ENCODE measurements at places on chromosomes 3 and 15. TPM values are rescaled to one million over a fixed set of nuclear protein-coding genes. Genes with fewer than 3 reads are reported as not detected.
A peak's percentile ranks its signal among the peaks of the same experiment; 100 is the strongest.

GRCh38 chr15:74620636-74621545 lies 5.3 kb downstream of the CLK3 start:
- H3K4me1 ChIP-seq, result peaks cover 27% of the 10 kb centered on the region
- H3K27me3 ChIP-seq, result no peaks in the 10 kb centered on the region
- DNase-seq, result peak; percentile 78
- H3K27ac ChIP-seq, result no peak overlapping the region

DNA sequence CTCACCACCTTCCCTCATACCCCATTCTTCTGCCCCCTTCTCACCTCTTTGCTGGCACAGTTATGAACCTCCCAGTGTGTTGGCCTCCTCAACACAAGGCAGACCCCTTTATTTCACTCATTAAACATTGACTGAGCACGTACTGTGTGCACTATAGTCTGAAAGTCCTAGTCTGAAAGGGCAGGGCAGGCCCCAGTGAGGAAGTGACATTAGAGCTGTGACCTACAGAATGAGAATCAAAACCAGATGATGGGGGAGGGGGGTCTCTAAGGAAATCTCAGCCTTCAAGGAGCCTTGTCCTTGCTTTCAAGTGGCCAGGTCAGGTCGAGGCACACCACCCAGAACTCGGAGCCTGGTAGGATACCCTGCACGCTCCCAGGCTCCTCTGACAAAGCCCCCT lies 3.5 kb downstream of the SLC28A1 start:
- no peak overlapping the region for H3K4me3 ChIP-seq
- no peak overlapping the region for H3K27ac ChIP-seq
- no peak for DNase-seq
- H3K27me3 ChIP-seq, result no peaks in the 10 kb centered on the region
- H3K4me1 ChIP-seq, result no peaks in the 10 kb centered on the region
- H3K36me3 ChIP-seq, result no peaks in the 10 kb centered on the region

GRCh38 chr15:56528136-56528535 lies 63.2 kb upstream of the MNS1 start:
- no peaks in the 10 kb centered on the region for H3K4me1 ChIP-seq
- H3K4me3 ChIP-seq, result no peak overlapping the region

DNA sequence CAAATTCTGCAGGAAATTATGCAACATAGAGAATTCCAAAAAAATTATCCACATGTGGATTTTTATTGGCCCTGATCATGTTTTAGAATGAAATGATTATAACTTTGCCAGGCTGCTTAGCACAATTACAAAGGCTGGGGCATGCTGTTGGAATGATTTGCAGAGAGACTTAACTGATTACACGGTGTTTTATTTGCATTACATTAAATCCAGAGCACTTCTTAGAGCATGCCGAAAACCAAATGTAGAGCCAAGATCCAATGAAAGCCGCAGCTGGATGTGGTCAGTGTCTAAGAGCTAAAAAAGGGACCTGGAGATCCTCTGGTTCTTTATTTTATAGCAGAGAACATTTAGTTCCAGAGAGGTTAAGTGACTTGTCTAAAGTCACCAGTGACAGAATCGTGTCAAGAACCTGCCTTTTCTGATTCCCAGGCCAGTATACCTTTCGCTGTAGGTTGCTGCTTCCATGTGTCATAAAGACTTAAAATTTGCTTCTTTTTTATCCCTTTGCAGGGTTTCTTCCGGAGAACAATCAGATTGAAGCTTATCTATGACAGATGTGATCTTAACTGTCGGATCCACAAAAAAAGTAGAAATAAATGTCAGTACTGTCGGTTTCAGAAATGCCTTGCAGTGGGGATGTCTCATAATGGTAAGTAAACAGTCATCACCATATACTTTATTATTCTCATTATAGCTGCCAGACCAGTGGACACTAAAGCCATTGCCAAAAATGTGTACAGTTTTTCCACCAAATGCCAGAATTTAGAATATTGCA lies 92.0 kb upstream of the TSEN2 start:
- no peaks in the 10 kb centered on the region for H3K36me3 ChIP-seq
- H3K27me3 ChIP-seq, result peaks cover 3% of the 10 kb centered on the region
- no peaks in the 10 kb centered on the region for H3K4me1 ChIP-seq
- DNase-seq, result no peak
- H3K4me3 ChIP-seq, result no peak overlapping the region
- no peak overlapping the region for H3K27ac ChIP-seq

GRCh38 chr3:109257269-109257668 lies 59.0 kb downstream of the DPPA2 start:
- no peaks in the 10 kb centered on the region for H3K4me1 ChIP-seq
- no peak overlapping the region for H3K27ac ChIP-seq
- H3K36me3 ChIP-seq, result no peaks in the 10 kb centered on the region
- no peak overlapping the region for H3K4me3 ChIP-seq
- no peaks in the 10 kb centered on the region for H3K27me3 ChIP-seq

DNA sequence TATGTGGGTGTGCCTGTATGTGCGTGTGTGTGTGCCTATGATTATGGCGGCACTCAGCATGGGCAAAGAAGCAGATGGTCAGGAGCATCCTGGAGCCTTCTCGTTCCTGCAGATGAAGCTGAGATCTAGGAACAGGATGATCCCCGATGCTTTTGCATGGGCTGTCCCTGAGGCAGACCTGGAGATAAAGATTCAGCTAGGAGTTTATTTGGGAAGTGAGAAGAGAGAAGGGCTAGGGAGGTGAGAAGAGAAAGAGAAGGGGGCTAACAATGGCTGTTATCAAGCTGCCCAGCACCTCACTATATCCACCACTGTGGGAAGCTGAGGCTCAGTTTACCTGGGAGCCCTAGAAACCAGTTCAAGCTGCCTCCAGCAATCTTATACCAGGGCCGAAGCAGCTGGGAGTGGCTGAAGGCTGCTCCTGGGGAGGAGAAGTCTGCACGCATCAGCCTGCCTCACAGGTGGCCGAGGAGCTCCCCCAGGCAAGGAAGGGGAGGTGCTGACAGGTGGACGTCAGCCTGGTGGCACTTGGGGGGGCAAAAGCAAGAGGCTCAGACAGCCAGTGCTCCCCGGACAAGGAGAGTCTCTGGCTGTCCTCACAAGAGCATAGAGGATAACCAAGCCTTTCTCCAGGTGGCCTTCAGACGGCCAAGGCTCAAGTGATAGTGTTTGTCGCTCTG lies 94.0 kb upstream of the IQSEC1 start:
- H3K27ac ChIP-seq, result no peak overlapping the region
- no peak for DNase-seq
- no peaks in the 10 kb centered on the region for H3K27me3 ChIP-seq
- no peaks in the 10 kb centered on the region for H3K4me1 ChIP-seq
- no peak overlapping the region for H3K4me3 ChIP-seq

DNA sequence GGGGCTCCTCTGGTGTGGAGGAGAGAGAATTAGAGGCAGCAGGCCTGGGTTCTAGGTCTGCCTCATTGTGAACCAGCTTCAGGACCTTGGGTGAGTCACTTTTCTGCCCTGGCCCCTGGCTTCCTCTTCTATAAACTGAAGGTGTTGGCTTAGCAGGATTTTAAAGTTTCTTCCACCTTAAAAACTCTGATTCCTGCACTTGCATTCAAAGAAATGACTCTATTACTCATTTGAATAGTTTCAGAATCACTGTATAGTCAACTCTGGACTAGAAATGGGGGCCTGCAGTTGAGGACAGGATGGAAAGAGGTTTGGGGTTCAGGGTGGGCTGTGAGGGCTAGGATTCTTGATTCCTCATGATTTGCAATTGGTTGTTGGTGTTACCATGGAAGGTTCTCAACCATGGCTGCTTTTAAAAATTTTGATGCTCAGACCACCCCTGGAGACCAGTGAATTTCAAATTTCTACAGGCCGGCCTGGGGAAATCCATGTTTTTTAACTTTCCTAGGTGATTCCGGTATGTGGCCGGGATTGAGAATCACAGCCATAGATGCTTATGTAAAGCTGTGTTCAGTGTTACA lies 19.9 kb downstream of the SMAD3 start:
- peaks cover 16% of the 10 kb centered on the region for H3K36me3 ChIP-seq
- H3K4me1 ChIP-seq, result peaks cover 90% of the 10 kb centered on the region
- no peaks in the 10 kb centered on the region for H3K27me3 ChIP-seq
- DNase-seq, result no peak
- peak overlapping the region; percentile 10 for H3K27ac ChIP-seq

DNA sequence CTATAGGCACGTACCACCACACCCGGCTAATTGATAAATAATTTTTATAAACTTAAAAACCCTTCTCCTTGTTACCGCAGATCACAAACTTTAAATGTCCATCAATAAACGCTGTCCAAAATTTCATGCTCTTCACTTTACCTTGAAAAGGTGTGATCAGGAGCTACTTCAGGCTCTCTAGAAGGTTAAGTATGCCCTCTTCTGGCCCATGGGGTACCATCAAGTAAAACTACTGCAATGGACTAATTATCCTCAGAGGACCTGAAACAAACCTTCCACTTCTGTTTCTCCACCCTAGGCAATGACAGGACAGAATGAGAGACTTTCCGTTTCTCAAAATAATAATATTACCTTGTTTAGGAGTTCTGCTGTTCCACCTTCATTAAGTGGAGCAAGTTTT lies 9.2 kb downstream of the LZTFL1 start:
- H3K27ac ChIP-seq, result no peak overlapping the region
- no peak overlapping the region for H3K4me3 ChIP-seq
- DNase-seq, result peak; percentile 3
- no peaks in the 10 kb centered on the region for H3K27me3 ChIP-seq
- no peaks in the 10 kb centered on the region for H3K36me3 ChIP-seq

- H3K27me3 ChIP-seq, result no peaks in the 10 kb centered on the region
- H3K4me3 ChIP-seq, result no peak overlapping the region
- no peak overlapping the region for H3K27ac ChIP-seq
These were observed 152.6 kb downstream of the LPP start for GRCh38 chr3:188306435-188307005.

- no peaks in the 10 kb centered on the region for H3K36me3 ChIP-seq
- no peaks in the 10 kb centered on the region for H3K27me3 ChIP-seq
- no peak overlapping the region for H3K27ac ChIP-seq
- DNase-seq, result no peak
- no peaks in the 10 kb centered on the region for H3K4me1 ChIP-seq
These were observed 9.2 kb downstream of the FRMD4B start for GRCh38 chr3:69376731-69377130.

- H3K27me3 ChIP-seq, result no peaks in the 10 kb centered on the region
- no peaks in the 10 kb centered on the region for H3K36me3 ChIP-seq
These were observed 47.3 kb upstream of the CCDC80 start for GRCh38 chr3:112688085-112688769.

DNA sequence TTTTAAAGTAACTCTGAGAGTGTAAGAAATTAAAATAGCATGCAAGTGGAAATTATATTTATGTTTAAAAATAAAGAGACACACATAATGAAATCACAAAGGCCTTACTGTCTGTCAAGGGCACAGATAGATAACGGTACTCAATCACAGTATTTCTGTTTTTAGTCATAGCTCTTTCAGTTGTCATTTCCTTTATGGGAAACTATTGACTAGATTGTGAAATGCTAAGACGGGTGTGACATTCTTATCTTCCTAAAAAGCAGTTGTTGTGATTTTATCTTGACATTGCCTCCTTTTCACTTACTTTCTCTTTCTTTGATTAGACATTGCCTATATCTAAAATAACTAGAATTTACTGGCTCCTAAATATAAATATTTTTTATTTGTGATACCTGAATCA lies 100.1 kb upstream of the PLSCR5 start:
- DNase-seq, result no peak
- H3K4me3 ChIP-seq, result no peak overlapping the region
- no peaks in the 10 kb centered on the region for H3K4me1 ChIP-seq

DNA sequence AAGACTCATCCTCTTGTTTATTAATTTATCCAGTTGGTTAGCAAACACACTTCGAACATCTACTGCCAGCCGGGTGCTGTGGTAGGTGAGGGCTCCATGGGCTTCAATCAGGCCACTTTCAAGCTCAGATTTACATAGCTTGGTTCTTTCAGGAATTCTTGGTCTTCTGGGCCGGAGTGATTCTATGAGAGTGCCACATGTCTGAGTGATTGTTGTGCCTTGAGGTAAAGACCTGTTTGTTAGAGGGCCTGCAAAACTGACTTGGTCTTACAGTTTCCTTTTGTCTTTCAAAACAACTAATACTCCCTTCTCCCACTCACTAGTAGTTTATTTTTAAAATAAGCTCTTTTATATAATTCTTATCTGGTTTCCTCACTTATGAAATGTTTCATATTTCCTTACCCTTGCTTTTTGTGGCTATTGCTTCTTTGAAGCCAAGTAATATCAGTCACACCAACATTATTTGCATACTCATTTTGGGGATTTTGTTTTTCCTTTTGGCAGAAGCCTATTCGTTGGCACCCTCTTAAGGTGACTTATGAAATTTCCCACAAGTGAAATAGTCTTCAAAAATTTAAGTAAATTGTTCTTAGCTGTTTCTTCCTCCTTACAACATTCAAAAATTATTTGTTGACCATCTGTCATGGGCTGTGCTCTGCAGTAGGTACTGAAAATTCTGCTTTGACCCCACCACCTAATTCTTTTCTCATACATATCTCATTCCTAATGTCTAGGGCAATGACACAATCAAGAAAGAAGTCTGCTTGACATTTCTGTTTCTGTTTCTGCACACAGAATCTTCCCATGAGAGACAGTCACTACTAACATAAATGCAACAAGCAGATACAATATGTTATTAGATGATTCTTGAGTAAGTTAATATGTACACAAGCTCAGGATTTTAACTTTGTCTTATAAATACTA lies 120.2 kb downstream of the LRRC28 start:
- DNase-seq, result no peak
- no peak overlapping the region for H3K27ac ChIP-seq
- no peak overlapping the region for H3K4me3 ChIP-seq
- no peaks in the 10 kb centered on the region for H3K36me3 ChIP-seq
- no peaks in the 10 kb centered on the region for H3K4me1 ChIP-seq

GRCh38 chr15:82298520-82298919 lies 35.9 kb downstream of the SAXO2 start:
- H3K4me3 ChIP-seq, result no peak overlapping the region
- H3K27ac ChIP-seq, result no peak overlapping the region
- DNase-seq, result no peak
- no peaks in the 10 kb centered on the region for H3K27me3 ChIP-seq

CPLX3 gene
- total RNA-seq, result not detected

CCDC9B gene
- 29.5 TPM for total RNA-seq

RTP3 gene
- total RNA-seq, result not detected

RUVBL1 gene
- 101 TPM for total RNA-seq

GAP43 gene
- total RNA-seq, result not detected

DHFR2 gene
- total RNA-seq, result 2.9 TPM

NPAP1 gene
- total RNA-seq, result not detected

CTSH gene
- total RNA-seq, result 0.92 TPM

TMEM158 gene
- 11.4 TPM for total RNA-seq

ITIH1 gene
- total RNA-seq, result not detected

MUC13 gene
- total RNA-seq, result not detected
